IPS DF 19.7 (cell line): ENCODE measurements at places on chromosomes 11 and 22.

DNA sequence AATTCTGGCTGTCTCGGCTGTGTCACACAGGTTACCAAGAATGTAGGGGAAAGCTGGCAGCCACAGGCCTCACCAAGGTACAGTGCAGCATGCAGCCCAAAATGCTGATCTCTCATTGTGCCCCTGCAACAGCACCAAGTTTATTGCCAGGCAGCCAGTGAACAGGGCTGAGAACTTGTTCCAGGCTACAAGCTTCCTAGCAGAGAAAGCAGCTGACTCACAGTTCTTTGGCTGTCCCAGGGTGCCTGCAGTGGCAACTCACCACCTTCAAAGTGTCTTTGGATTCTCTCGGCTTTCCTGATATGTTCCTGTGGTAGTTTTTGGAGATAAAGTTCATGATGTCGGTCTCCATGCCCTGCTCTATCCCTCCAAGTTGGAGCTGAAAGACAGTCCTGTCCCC lies 719.1 kb upstream of the ANO3 start:
- DNase-seq = no peak

DNA sequence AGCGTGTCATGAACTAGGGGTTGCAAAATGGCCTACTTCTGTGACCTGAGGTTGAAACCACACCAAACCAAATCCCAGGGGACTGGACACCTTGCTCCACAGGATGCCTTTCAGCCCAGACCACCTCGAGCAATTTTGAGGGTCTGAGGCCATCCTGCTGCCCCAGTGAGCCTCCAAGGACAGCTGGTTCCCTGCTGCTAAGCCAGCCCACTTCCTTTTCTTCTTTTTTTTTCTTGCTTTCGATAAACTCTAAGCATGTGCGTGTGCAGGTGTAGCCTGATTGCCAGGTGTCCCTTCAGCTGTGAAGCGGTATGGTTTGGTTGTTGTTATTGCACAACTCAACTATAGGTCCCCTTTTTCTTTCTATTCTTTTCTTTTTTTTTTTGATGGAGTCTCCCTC lies 2.7 kb downstream of the CRYBB1 start:
- no peak for DNase-seq

GRCh38 chr22:28466399-28466798 lies 213.2 kb downstream of the TTC28 start:
- no peak for DNase-seq

GRCh38 chr11:120517801-120518291 lies 6.3 kb downstream of the GRIK4 start:
- DNase-seq = no peak

DNA sequence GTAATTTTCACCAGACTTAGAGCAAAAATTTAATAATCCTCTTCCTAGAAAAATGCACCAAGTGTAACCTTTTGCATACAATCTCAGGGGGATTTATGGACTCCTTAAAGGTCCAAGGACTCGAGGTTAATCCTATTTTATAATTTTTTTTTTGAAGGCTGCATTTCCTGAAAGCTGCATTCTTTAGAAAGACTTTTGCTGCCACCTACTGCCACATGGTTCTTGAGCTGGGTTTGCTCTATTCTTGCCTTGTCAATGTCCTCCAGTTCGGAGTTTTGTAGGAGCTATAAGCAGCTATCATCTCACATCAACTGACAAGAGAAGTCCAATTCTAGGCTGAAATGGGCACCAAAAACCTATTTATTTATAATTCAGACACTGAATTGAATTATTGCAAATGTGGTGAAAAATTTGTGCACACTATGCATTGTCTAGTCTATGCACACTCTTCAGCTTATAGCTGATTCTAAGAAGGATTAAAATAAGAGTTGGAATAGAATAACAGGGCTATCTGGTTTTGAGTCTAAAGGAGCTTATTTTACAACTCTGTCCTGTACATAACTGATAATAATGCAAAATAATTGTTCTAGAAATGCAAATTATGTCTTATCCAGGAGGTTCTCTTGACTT lies 31.3 kb downstream of the TRAF6 start:
- no peak for DNase-seq

DNA sequence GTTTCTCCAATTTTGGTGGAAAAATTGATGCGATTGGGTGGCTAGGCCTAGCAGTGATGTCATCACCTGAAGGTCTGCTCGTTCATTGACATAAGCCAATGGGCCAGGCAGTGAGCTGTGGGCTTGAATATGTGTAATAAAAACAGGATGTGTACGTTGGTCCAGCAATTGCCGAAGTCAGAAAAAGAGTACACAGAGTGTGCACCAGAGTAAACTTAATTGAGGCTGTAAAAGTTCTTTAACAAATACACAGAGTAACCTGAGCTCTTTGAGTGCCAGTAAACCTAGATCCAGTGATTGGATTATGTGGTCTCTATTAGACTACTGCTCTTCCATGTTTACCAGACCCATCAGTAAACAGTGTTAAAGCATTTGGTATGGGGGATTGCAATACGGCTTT lies 13.0 kb upstream of the GLYATL1 start:
- no peak for DNase-seq

DNA sequence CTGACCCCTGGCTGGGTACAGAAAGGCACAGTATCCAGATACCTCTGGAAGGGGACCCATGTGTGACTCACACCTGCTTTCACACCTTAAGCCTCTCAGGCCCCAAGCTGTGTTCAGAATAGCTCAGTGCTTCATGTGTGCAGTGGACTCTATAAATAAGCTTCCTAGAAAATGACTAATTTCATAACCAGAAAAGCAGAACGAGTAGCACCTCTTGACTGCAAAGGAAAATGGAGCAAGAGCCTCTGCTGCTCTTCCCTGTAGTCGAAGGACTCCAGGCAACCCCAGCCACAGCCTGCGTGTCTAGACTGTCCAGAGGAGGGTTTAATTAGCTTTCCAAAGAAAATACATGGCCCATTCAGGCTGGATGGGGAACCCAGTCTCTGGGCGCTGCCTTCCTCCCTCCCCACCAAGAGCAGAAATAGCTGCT lies 23.1 kb downstream of the PTPN5 start:
- no peak for DNase-seq

DNA sequence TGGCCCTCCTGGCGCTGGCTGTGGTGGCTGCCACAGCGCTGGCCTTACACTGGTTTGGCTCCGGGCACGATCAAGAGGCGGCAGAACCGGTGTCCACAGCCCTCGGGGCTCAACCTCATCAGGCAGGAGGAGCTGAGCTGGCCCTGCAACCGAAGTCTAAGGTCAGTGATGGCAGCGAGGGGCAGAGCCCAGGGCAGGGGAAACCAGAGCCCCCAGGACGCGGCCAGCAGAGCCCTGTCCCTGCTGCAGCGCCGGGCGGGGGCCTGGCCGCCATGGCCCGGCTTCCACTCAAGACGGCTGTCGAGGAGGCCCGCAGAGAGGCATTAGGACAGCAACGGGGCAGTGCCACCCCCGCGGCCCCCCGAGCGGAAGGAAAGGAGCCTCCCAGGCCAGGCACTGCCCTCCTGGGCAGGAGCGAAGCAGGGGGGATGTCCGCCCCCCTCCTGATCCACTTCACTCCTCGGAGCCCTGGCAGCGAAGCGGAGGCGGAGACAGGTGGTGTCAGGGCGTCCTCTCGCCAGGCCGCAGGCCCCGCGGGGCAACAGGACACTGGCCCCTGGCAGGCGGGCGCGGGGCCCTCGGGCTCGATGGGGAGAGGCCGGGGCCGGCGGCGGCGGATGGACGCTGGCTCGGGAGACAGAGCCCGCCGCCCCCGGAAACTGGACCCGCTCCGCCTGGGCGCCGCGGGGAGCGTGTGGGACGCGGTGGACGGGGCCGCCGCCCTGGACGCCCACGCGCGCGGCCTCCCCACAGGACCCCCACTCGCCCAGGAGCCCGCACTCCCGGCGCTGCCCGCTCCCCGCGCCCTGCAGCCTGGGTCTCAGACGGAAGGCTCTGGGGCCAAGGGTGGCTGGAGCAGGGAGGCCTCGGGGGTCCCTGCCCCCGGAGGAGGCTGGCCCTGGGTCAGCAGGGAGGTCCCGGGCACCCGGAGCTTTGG lies 895 bp downstream of the KLHDC7B start:
- no peak for DNase-seq

GRCh38 chr11:123511037-123511870 lies 81.2 kb downstream of the GRAMD1B start:
- peak; percentile 67 for DNase-seq

GRCh38 chr11:26268980-26269660 lies 62.8 kb upstream of the ANO3 start:
- no peak for DNase-seq

DNA sequence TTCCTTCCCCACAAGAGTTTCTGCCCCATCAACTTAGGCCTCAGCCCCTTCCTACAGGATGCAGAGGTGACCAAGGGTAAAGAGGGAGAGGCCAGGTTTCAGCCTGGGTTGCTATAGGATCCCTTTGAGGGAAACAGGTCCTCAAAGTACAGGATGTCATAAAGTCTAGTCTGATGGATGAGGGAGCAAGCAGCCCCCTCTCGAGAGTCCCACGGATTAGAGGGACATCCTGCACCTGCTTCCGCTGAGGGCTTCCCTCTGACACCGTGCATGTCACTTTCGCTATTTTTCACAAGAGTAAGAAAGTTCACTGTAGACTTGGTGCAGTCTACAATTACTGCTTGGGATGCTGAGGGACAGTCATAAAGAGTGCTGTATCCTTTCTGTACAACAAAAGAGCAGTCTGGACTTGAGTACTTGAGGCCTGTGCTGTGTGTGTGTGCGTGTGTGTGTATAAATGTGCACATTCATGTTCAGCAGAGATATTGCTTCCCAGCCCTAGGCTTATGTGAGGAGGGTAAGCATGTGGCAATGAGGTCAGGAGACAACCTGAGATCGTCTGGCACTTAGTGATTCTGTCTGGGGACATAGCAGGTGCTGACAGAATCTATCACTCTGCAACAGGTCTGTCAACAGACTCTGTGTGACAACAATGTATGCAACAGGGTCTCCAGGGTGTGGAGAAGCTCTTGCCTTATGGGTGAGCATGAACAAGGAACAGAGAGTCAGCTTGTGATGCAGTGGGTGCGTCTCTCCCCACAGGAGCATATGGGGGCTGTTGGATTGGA lies 18.0 kb upstream of the CHST1 start:
- DNase-seq = no peak

DNA sequence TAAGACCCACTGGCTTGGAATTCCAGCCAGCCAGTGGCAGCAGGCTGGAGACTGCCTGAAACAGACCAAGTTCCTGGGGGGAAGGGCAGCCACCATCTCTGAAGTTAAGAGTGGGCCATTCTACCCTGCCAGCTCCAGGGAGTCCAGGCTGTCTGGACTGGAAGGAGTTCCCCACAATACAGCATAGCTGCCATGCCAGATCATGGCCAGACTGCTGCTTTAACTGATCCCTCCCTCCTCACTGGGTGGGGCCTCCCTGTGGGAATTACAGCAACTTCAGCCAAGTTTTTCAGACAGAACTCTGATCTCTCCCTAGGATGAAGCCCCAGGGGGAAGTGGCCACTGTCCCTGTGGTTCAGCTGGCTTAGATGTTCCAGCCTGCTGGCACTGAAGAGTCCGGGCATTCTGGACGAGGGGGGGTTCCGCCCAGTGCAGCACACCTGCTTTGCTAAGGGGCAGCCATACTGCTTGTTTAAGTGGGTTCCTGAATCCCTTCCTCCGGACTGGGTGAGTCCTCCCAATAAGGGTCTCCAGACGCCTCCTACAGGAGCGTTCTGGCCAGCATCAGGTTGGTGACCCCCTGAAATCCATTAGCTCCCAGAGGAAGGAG lies 455.4 kb downstream of the DLG2 start:
- DNase-seq = no peak

DNA sequence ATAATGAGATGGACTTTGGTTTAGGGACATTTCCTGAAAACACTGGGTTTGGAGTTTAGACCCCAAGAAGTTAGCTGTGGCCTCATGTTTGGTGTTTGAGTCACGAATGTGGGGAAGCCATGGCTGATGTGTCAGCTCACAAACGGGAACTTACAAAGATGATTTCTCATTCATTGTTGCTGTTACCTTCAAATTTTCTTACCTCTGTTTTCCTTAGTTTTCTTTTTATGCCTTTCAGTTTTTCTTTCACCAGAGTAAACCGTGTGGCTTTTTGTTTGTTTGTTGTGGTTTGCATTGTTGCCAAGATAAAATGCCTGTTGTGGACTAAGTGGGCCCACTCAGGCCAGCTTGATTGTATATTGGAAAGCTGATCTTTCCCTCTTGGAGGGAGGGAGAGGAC lies 89.1 kb downstream of the SWAP70 start:
- DNase-seq = no peak

DNA sequence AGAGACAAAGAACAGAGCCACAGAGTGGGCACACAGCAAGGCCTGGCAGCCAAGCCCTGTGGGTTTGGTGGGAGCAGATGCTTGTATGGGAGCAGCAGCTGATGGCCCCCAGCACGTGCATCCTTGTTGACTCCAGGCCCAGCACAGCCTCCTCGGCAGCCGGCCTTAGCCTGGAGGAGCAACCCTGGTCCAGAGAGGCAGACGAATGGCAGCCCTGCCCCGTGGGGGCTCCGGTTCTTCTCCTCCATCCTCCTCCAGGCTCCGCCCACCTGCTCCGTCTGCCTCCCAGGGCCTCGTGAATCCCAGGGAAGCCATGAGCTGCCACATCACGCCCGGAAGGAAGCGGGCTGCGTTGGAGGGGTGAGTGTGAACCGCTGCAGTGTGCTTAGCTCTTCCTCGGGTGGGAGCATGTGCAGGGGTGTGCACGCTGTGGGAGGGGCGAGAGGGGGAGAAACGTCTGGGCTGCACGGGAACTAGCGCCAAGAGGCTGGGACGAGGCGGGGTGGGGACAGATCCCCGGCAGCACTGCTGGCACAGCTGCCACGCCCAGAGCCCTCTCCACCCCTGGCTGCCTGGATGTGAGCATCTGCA lies 36.3 kb upstream of the JAM3 start:
- DNase-seq = no peak

- DNase-seq = no peak
Measured at GRCh38 chr11:75910426-75911145, 95.6 kb downstream of the UVRAG start.

DNA sequence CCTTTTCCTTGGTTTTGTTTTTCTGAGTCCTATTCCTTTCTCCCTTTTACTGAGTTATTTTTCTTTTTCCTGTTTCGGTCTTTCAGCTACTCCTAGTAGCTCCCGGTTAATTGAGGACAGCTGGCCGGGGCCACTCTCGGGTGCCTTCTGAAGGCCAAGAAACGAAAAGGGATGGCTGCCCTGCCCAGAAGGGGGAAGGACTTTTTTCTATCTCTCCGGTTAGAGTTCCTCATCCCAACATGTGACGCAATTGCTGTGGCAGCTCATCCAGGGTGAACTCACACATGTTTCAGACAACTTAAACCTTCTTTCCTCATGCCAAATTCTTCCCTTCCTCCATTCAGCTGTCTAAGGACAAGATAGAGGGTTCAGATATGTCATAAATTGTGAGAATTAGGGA lies 83.6 kb downstream of the PIWIL4 start:
- DNase-seq = no peak
